ENCODE measurements at places on chromosomes 4 and X. TPM values are rescaled to one million over a fixed set of nuclear protein-coding genes. Genes with fewer than 3 reads are reported as not detected.

CCDC110 gene
- total RNA-seq = 0.19 TPM

CSAG2 gene
- total RNA-seq = not detected

ZNF595 gene
- 18.4 TPM for total RNA-seq

EIF1AX gene
- total RNA-seq = 33.0 TPM

ANAPC4 gene
- total RNA-seq = 26.8 TPM

FHL1 gene
- total RNA-seq = 49.2 TPM

Data from vein endothelial cell (primary cell).